Hindlimb muscle (tissue), 1 donor: ENCODE measurements at places on chromosomes 16 and 17. TPM values are rescaled to one million over a fixed set of nuclear protein-coding genes. Genes with fewer than 3 reads are reported as not detected.

Gene CCL1
- not detected for polyA plus RNA-seq

Gene SECTM1
- 5.5 TPM for polyA plus RNA-seq

Gene TXNDC11
- polyA plus RNA-seq, result 22.3 TPM

Gene FN3KRP
- 39.3 TPM for polyA plus RNA-seq

Gene HBZ
- 1.9 TPM for polyA plus RNA-seq

Gene RAB11FIP4
- 0.93 TPM for polyA plus RNA-seq

Gene ITGAX
- 2.9 TPM for polyA plus RNA-seq

DNA sequence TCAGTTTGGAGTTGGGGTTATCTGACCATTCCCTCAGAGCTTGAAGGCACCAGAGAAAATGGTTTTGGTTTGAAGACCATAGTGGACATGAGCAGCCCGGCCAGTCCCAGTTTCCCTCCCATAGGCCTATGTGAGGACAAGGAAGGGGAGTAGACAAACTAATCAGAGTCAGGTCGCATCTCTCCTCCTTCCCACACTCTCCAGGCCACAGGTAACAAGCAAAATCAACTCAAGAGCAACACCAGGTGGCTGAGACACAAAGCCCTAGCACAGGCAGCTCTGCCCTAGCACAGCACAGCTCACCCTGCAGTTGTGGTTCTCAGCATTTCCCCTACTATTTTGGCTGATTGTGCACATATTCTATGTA lies 7.2 kb downstream of the SUPT4H1 start:
- no peak for DNase-seq

- DNase-seq, result no peak
These were observed 82.6 kb downstream of the CACNG1 start for GRCh38 chr17:67126983-67127382.

DNA sequence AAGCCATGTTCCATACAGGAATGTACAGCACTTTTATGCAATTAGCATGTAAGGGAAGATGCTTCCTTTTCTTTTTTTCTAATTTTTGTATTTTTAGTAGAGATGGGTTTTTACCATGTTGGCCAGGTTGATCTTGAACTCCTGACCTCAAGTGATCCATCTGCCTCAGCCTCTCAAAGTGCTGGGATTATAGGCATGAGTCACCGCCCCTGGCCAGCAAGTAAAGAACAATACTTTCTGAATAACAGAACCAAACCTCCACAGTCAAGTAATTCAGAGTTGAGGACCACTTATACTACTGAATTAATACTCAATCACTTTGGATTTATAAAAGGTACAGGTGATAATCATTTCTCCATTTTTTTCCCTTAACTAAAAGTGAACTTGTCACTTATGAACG lies 13.0 kb downstream of the C16orf87 start:
- DNase-seq, result no peak

DNA sequence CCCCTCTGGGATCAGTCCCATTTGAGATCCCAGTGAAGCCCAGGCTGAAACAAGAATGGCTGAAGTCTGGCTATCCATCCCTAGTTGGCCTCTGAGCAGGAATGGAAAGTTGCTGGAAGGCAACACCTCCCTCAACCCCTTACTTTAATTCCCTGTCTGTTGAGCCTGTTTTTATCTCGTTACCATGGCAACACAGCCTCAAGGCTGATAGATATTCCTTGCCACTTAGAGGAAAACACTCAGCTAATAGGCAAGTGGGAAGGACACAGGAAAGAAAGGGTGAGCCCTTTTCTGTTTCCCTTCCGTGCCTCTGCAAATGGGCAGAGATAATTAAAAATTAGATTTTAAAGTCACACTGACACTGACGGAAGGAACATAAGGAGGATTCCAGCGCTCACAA lies 75.5 kb upstream of the CLEC3A start:
- DNase-seq, result peak; percentile 45

- no peak for DNase-seq
These were observed 7.7 kb downstream of the CYB561 start for GRCh38 chr17:63438092-63439051.

DNA sequence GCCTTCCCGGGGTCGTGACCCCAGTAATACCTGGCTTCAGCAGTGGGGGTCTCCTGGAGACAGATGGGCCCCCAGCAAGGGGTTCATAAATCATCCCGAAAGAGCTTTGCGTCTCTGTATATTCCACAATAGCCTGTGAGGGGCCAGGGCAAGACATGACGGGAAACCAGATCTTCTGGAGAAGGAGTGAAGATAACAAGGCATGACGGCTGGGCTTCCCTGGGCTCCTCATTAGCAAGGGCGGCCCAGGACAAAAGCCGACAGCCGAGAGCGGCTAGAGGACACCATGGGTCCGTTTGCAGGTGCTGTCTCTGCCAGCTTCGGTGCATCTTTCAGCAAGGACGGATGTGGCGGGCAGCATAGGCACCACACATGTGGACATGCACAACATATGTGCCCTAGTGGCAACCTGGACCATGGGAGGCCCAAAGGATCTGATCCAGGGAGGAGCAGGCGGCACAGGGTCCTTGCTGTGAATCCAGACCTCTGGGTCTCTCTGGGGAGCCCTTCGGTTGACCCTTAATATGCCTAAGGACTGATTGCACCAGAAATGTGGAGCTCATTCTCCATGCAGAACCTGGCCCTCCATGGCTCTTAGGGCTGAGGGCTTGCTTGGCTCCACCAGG lies 136.9 kb upstream of the FOXF1 start:
- DNase-seq, result no peak

- DNase-seq, result no peak
These were observed 363.1 kb downstream of the WWOX start for GRCh38 chr16:78462288-78463208.

DNA sequence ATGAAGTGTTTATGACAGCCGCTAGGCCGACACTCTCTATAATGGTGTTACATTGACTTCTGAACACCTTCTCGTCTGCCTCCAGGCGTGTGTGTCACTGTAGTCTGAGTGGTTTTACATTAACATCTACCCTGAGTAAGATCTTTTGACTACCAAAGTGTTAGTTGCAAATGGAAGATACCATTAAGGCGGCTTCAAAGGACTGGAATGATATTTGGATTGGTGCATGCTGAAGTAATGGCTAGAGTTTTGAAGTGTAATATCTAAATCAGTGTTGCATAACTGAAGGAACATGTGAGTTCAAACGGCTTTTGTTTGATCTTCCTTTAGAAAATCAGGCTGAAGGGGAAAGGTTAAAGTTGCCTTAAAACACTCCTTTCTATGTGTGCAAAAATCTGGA lies 52.2 kb downstream of the BCAS3 start:
- DNase-seq, result no peak

GRCh38 chr16:4685776-4686496 lies 7.4 kb upstream of the NUDT16L1 start:
- DNase-seq, result no peak

GRCh38 chr17:49333804-49334203 lies 28.2 kb downstream of the ZNF652 start:
- no peak for DNase-seq

- DNase-seq, result no peak
These were observed 59.2 kb upstream of the ADORA2B start for GRCh38 chr17:15885770-15886169.

DNA sequence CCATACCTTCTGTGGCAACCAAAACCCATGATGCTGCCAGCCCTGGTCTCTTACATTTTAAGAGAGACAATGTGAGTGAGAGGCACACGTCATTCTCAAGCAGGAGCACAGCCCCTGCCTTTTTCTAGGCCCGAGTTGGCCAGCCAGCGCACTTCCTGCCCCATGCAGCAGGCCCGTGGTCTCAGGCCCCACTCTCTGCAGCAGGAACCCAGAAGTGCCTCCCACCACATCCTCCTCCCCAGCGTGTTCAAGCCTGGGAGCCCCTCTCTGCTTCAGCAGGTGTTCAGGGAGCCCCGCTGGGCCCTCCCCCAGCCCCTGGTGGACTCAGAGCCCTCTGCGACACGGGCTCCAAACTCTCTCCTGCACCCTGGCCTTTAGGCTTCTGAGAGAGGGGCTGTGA lies 30.5 kb downstream of the ITGAE start:
- DNase-seq, result no peak

DNA sequence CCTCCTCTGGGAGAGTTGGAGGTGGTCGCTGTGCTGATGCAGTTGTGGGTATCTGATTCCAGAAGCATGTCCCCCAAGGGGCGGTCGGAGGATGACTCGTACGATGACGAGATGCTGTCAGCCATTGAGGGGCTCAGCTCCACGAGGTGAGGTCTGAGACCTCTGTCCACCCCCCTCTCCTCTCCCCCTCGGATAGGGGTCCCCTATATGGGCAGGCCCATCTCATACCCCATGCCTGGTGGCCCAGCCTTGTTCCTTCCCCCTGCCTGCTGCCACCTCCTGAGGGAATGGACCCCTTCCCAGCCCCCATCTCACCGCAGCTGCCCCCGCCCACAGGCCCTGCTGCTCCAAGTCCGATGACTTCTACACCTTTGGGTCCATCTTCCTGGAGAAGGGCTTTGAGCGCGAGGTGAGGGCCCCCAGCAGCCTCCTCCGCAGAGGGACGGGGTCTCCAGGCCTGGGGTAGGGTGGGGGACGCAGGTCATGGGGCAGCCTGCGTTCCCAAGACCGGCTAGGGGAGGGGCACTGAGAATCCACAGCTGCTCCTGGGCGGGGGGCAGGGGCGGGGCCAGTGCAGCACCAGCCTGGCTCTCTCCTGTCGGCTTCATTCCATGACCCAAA lies 39.2 kb downstream of the ADCY7 start:
- no peak for DNase-seq

DNA sequence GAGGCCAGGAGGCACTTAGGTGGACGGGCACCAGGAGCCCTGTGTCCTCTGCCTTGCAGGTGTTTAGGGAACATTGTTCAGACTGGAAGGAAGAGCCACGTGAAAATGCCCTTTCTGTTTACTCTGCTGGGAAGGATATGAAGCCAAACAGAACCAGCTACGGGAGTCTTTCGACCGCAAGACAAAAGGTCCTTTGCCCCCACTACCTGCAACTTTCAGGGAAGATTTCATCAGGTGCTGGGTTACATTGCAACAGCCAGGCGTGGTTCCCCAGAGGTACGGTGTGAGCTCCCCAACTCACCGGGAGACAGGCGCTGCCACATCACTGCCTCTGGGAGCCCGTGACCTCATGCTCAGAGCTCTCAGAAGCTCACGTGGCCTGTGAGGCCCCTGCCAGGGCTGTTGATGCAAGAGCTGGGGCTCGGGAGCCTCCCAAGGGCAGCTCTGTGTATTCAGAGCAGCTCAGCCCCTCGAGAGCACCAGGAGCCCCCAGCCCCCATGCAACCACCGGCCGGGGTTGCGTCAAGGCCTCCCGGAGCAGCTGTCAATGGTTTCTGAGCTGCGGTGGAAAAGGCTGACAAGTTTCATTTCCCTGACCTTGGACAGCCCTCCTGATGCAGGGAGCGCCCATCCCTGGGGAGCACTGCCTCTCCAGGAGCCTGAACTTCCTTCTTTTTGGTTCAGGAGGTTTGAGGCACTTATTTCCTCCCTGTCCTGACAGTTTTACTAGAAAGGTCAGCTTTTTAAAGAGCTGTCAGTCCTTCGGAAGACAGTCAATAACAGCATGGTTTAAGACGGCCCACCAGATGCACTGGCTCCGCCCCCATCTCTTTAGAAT lies 42.1 kb downstream of the TBC1D16 start:
- DNase-seq, result peak; percentile 34
